ENCODE measurements at places on chromosomes 2 and 18. TPM values are rescaled to one million over a fixed set of nuclear protein-coding genes. Genes with fewer than 3 reads are reported as not detected.

Gene ANO7
- total RNA-seq, result 2.1 TPM

Gene GPR45
- total RNA-seq, result not detected

GRCh38 chr2:174341995-174342685, 7.4 kb downstream of the SP9 start:
- no peak for DNase-seq

DNA sequence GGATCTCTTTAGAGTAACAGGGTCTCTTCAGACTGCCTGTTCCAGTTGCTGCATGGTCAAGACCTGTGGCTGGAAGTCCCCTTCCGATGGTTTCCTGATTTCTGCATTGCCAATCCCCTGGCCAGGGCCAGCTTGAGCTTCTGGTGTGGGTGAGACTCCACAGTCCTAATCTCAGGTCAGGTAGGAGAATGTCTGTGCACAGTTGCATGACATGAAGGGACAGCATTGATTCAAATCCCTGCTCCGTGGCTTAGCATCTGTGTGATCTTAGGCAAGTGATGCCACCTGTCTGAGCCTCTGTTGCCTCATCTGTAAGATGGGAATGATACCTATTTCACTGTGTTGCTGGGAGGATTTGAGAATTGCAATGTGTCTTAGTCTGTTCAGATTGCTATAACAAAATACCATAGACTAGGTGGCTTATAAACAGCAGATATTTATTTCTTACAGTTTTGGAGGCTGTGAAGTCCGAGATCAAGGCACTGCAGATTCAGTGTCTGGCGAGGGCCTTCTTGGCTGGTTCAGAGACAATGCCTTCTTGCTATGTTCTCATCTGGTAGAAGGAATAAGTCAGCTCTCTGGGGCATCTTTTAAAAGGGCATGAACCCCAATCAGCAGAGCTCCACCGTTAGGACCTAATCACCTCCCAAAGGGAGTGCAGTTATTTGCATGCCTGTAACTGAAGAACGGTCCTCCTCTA, 66.2 kb downstream of the ATOH8 start:
- DNase-seq, result no peak

GRCh38 chr18:56226025-56226424, 412.4 kb downstream of the TXNL1 start:
- DNase-seq, result no peak

- no peak for DNase-seq
Measured at GRCh38 chr2:51212374-51212773, 180.4 kb upstream of the NRXN1 start.

All from ovary (tissue), 10 donors.